ENCODE measurements at places on chromosomes 5 and 9.

DNA sequence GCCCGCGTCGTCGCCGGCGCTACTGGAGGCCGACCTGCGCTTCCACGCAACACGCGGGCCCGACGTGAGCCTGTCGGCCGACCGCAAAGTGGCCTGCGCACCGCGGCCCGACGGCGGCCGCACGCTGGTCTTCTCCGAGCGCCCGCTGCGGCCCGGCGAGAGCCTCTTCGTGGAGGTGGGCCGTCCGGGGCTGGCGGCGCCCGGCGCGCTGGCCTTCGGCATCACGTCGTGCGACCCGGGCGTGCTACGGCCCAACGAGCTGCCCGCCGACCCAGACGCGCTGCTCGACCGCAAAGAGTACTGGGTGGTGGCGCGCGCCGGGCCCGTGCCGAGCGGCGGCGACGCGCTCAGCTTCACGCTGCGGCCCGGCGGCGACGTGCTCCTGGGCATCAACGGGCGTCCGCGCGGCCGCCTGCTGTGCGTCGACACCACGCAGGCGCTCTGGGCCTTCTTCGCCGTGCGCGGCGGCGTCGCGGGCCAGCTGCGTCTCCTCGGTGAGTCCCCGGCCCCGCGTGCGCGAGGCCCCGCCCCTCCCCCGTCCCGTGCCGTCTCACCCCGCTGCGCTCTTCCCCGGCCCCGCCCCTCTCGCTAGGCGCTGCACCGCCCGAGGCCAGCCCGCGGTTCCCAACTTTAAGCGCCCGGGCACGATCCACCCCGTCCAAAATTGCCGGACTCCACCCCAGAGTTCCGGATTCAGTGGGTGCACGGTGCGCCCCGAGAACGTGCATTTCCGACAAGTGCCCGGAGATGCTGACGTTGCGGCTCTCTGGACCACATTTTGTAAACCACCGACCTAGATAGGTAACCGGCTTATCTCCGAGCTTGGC lies 42.8 kb downstream of the NEURL1B start:
- peak; percentile 63 for DNase-seq

- DNase-seq, result peak; percentile 92
Observed at GRCh38 chr9:121121582-121122087, 46.9 kb downstream of the CNTRL start.

DNA sequence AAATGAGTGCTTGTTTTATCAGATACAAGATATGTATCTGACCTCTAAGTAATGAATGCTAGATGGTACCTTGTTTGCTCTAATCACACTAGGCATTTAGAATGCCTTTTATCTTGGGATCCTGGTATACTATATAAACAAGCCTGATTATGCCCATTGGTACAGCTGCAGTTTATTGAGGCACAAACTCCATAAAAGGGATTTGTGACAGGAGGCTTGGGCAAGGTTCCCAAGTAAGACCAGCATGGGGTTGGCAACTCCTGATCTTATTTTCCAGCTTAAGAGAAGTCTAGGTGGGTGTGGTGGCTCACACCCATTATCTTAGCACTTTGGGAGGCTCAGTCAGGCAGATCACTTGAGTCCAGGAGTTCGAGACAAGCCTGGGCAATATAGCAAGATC lies 93.9 kb upstream of the DMRT1 start:
- DNase-seq, result no peak

DNA sequence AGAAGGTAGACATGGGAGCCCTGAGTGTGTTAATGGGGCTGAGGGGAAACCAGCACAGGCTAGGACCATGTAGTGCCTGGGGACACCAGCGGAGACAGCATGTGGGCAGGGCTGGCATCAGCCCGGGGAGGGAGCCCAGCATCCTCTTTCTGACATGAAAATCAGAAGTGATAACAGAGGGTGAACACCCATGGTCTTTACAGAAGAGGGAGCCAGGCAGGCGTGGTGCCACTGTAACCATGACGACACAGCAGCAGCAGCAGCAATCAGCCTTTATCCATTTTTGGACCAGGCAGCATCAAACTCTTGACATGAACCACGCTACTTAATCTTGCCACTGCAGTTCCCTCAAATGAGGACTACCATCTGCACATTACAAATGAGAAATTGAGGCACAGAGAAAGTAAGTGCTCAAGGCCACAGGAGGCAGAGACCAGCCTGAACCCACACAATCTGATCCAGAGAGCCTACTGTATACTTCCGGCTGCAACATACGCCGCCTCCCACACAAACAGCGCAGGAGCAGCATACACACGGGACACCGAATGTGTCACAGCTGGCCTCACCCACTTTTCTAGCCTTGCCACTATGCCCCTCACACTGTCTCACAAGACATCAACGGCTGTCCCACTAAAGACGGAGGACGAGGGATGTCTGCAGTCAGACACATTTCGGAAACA lies 23.8 kb downstream of the CAMSAP1 start:
- no peak for DNase-seq

GRCh38 chr9:20532584-20532983 lies 89.7 kb downstream of the MLLT3 start:
- no peak for DNase-seq

DNA sequence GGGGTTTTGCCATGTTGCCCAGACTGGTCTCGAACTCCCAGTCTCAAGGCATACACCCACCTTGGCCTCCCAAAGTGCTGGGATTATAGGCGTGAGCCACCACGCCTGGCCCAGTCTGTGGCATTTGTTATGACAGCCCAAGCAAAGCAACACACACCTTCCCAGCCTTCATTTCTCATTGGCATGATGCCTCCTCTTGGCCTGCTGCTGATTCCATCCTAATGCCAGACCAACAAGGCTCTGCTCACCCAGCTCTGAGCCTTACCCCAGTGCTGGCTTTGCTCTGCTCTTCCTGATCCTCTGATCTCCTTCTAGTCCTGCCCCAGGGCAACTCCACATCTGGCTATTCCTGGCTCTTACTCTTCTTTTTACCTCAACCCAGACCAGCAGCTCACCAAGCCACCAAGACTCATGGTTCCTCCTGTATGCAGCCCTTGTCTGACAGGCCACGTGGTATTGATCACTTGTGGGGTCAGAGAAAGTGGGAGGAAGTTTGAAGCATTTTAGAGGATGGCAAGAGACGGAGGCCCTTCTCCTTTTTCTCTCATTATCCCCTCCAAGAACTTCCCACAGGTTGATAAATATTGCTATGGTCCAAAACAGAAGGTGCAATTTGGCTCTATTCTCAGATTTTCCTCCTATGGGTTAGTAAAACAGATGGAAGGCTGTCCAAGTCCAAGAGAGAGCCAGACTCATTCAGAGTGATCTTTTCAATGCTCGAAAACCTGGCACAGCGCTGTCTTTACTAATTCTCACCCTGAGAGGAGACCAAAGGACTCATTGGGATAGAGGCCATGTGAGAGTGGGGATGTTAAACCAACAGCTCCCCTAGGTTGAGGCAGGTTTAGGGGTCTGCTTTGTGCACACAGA lies 958 bp downstream of the CD180 start:
- DNase-seq, result no peak

Data from activated T-cell treated with anti-CD3 and anti-CD28 coated beads for 1 hour (primary cell).